ENCODE measurements at places on chromosomes 7 and 10.

GRCh38 chr7:135320268-135320667, 86.6 kb downstream of the STRA8 start:
- DNase-seq, result no peak

- no peak for DNase-seq
Measured at GRCh38 chr10:19947656-19948055, 131.4 kb downstream of the PLXDC2 start.

DNA sequence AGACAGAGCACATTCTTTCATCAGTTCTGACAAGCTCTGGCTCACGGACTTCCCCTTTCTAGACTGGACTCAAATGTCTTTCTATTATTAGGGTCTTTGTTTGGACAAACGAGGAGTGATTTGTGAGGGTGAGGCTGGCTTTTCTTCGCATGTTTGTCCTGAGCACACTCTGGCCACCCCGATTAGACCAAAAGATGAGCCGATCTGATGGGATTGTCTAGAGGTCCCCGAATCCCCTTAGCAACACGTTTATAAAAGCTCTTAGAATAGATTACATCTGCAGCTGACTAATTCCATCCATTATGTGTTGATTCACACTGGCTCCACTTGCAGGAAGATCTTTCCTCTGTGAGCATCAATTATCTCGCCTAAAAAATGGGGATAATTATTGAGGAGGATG, 675.4 kb upstream of the AUTS2 start:
- DNase-seq, result no peak

GRCh38 chr7:87479951-87480350, 4.5 kb upstream of the ABCB4 start:
- no peak for DNase-seq

DNA sequence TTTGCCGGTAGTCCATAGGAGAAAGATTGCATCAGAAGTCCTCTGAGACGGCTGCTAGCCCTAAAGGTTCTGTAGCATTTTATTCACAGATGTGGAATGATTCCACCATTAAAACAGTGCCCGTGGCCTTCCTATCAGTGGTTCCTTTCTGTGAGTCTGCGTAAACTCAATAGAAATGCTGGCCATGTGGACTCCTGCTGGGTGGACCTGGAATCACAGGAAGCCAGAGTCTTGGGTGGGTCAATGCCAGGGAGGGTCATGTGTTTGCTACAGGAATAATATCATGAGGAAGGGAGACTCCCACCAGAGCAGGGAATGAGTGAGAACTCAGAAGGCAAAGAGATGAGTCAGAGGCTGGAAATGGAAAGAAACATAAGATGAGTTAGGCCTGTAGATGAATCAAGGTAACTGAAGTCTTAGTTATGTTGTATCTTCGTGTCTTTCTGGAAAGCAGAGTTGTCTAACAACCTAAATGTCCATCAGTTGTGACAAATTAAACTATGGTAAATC, 410.4 kb upstream of the AUTS2 start:
- DNase-seq, result no peak

DNA sequence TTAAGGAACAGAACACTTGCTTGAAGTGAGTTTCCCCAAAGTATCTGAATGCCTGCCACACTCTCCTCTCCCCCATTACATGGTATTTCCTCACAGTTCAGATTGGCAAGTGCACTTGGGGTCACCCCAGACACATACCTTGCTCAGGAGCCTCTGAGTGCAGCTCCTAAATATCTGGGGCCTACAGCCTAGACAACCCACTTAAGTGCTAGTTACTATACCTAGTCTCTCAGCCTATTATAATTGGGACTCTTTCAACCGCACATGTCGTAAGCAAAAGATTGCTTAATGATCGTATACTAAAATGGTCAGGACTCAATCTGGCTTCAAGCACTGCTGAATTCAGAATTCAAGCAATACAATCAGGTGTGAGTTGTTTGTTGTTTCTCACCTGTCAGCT, 19.9 kb downstream of the TMEM176B start:
- no peak for DNase-seq

DNA sequence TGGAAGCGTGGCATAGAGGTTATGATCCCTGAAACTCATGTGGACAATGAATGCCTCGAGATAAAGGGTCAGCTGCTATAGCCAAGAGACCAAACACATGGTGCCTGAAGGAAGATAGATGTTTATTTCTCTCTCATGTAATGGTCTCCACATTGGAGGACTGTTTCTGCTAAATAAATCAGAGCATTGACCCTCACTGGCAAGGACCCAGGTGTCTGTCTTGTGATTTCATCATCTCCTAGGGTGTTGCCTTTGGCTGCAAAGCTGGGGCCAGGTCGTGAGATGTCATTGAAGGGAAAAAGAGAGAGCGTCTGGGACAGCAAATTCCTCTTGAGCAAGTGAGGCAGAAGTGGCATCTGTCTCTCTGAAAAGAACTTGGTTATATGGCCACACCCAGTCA, 64.6 kb downstream of the JCAD start:
- DNase-seq, result no peak

- no peak for DNase-seq
Measured at GRCh38 chr7:7889791-7890568, 78.6 kb upstream of the GLCCI1 start.

DNA sequence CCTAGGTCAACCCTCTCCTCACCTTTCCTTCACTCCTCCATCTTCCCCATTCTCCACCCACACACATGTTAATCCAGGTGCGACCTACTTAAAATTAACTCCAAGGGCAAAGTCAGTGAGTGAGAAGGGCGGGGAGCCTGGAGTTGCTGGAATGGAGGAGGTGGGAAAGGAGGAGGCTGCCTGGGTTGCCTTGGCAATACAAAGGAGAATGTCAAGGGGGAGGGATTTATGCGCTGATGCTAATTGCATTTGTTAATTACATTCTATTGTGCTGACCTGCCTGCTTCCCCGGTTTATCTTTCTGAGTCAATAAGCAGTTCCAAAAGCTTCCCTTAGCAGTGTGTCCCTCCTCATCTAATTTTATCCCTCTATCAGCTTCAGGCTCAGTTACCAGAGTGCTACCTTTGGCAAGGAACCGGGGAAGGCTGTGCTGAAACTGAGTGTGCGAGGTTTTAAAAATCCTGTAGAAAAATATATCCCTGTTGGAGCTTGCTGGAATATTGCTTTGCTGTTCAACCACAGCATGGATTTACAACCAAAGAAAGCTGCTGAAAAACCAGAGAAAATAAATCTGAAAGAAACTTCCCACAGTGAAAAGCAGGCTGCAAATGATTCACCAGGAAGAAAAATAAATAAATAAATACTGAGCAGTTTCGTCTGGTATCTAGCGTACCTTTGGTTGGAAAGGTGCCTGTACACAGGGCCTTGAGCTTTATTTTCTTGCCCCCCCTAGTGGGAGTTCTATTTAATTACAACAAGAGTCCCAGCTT, 113.2 kb upstream of the DGKB start:
- peak; percentile 70 for DNase-seq

DNA sequence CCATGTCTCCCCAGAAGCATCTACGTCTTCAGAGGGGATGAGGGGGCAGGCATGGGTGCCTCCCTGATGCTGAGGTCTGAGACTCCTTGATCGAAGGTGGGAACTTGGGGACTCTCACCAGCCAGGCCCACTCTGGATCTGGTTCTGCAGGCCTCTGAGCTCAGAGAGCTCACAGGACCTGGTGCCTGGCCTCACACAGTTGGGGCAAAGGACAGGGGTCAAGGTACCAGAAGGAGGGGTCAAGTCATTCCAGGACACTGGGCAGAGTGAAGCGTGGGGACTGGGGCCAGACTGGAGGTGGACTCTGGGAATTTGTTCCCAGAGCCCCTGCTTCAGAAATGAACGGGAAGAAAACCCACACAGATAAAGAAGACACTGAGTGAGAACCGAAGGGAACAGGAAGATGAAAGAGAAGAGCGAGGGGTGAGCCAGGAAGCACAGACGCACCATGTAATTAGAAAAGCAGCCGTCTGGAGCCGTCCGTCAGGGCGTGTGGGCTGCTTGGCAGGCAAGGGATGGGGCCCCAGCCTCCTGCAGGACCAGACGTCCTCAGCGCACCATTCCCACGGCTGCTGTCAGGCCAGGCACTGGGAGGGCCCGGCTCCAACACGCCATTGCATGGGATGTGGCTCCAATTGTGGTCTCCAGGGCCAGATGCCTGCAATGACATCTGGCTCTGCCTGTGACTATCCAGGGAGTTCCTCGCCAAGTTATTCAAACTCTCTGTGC, 47.7 kb downstream of the ZCCHC24 start:
- no peak for DNase-seq

DNA sequence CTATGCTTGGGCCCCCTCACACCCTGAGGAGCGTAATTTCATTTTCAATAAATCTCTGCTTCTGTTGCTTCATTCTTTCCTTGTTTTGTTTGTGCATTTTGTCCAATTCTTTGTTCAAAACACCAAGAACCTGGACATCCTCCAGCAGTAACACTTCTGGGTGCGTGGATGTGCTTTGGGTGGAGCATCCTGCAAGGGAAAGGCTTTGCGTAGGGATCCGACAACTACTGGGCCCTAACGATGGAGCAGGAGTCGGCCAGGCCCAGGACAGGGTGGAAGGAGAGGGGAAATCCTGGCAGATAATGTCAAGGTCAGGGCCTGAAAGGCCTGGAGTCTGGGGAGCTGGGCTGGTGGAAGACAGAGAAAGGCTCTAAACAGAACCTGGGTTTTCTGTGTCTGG, 231.8 kb downstream of the ADAM12 start:
- DNase-seq, result no peak

All from retina (tissue), 1 donor.